ENCODE measurements at places on chromosomes 2 and 18. TPM values are rescaled to one million over a fixed set of nuclear protein-coding genes. Genes with fewer than 3 reads are reported as not detected.

- no peak for DNase-seq
Observed at GRCh38 chr2:219279916-219280516, 850 bp downstream of the DNAJB2 start.

DNA sequence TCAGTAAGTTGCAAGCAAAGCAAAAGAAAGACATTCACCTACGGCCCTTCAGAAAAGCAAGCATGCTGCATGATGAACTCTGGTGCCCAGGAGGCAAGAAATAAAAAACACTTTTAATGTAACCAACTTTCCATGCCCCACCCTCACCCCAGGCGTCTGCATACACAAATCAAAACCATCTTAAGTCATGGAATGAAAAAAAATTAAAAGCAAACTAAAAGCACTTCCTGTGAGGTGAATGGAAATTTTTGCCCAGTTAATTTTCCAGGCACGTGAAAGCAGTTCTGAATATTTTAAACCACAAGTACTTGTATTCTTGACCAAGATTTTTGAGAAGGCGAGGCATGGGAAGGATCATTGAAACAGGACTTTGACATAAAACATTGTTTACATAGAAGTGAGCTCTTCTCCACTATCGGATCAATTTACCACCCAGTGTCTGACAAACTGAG is 2.5 kb upstream of the ICOS start:
- no peak for DNase-seq

GRCh38 chr2:165572151-165572550 is 102.7 kb downstream of the CSRNP3 start:
- no peak for DNase-seq

GRCh38 chr2:224219781-224220180 is 180.7 kb upstream of the SERPINE2 start:
- DNase-seq: no peak

DNA sequence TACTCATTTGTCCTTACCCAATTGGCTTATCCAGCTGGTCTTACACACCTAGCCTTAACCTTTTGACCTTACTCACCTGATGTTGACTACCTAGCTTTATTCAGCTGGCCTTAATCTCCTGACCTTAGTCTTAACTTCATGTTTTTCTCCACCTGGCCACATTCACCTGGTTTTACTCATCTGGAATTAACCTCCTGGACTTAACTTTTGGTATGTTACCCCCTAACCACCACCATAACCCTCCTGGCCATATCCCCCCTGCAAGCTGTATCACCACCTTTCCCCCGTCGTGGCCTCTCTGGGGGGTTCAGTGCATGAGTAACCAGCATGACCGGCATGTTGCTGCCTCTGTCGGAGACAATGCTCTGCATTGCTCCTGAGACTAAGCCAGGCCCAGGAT is 45.7 kb downstream of the CHRNA1 start:
- DNase-seq: no peak

- no peak for DNase-seq
Observed at GRCh38 chr2:5982193-5982902, 290.2 kb downstream of the SOX11 start.

DNA sequence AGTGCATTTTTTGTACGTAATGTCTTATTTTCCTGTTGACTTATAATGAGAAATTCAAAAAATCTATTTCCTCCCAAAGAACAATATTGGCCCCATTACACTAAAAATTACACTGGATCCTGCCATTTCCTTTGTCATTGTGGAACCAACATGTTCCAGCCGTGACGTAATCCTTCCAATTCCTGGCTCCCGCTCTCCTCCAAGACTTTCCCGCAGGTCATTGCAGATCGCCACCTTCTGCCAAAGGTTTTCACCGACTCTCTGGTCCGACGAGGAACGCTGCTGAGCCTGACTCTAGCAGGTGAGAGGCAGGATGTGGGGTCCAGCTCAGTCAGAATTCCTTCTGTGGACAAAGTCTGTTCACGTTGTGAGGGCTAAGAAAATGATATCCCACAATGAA is 38.0 kb downstream of the PTGR3 start:
- no peak for DNase-seq

- DNase-seq: no peak
Observed at GRCh38 chr2:70984576-70985282, 6.3 kb downstream of the ANKRD53 start.

DNA sequence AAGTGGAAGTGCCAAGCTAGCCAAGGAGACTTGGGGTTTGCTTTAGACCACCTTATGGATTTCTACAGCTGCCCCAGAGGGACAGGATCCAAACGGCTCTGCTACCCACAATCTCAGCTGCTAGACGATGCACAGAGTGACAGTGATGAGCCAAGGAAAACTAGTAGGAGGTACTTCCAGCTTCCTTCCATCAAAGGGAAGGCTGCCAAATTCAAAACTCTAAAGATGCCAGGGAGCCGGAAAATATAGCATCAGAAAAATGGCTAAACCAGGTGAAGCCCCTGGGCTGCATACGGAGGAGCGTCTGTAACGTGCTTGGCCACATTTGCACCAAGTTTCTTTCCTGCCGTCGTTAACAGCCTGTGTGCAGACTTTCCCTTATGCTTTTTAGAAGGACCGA is 245.5 kb upstream of the ZNF521 start:
- DNase-seq: no peak

DNA sequence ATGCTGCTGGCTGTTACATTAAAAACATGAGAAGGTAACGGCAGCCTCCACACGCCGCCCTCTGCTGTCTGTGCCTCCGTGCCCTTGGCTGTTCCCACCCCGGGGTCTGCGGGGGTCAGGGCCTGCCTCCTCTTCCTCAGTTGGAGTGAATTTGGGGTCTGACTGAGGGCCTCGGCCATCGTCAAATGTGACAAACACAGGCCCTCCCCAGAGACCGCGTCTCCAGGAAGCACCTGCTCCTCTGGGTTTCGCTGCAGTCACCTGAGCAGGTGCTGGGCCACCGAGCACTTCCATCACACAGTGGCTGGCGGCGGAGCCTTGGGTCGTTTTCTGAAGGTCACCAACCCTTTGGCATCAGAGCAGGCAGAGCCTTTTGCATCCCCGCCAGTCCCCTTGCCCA is 70.9 kb downstream of the NFATC1 start:
- DNase-seq: no peak

GRCh38 chr2:145411493-145411892 is 891.6 kb upstream of the ZEB2 start:
- no peak for DNase-seq

DNA sequence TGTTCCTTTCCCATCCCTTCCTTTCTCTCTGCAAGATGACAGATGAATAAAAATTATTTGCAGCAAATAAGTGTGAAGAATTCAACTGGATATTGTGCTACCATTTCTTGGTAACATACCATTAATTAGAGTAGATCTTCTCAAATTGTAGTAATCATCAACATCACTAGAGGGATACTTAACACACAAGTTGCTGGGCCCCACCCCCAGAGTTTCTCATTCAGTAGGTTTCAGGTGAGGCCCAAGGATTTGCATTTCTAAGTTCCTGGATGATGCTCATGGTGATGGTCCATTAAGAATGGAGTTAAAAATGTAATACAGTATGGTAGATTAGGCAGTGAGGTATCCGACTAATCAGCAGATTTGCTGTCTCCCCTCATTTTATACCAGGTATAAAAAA is 594.0 kb downstream of the ERBB4 start:
- DNase-seq: no peak

- DNase-seq: peak; percentile 80
Observed at GRCh38 chr2:102020596-102021170, 28.9 kb downstream of the IL1R2 start.

DNA sequence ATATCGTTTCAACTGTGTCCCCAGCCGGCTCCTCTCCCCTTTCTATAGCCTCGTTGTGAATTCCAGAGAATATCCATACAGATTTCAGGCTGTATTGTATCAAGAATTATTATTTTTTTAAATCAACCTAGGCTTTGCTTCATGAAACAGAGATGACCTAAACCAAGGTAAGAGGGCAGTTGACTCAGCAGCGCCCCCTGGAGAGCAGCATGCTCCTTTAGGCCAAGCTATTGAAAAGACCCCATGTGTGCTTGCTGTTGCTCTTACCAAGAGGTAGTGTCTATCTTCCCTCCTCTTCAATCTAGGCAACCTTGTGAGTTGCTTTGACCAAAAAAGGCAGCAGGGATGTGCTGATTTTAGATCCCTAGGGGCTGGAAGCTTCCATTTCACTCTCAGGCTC is 426.7 kb upstream of the SMIM21 start:
- peak; percentile 22 for DNase-seq

- no peak for DNase-seq
Observed at GRCh38 chr2:16069933-16070647, 129.7 kb downstream of the MYCN start.

DNA sequence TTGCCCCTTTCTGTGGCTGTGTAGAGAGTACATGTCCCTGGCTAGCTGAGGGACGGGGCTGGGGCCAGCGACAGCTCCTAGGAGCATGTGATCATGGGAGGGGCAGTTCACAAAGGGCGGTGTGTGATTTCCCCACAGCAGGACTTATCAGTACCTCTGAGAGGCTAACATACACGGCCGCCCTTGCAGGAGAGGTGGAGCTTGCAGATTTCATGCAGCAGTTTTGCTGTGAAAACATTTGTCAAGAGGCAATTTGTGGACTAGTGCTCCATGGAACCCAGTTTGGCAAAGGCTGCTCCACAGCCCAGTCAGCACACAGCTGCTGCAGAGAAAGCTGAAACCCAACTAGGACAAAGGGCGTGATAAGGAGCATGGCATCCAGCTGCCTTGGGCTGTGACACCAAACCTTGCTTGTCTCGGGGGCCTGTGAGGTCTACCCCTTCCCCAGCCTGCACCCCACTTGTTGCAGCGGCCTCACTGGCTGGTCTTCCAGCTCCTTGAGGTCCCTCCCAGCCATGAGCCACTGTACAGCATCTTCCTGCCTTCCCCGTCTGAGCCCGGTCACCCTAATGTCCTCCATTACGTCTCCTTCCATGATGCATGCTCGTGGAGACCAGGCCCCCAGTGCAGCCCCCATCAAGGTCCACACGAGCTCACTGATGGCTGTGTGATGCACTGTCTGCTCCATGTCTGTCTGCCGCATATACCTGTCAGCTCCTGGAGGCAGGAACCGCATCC is 121.4 kb upstream of the HDAC4 start:
- no peak for DNase-seq

DNA sequence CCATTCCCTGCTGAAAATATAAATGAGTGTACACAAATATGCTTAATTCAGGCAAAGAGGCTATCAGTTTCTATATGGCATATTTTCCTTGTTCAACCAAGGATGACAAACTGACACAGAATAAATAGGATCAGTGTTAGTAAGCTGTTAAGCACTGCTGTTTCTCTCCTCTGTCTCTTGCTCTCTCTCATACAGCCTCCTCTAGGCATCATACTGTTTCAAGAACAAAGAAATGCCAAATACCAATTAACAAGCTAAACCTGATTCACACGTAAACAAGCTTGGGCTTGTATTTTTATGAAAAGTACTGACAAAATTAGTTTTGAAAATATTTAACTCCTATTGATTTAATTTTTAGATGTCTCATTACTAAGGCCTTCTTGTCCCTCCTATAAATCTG is 1027.2 kb upstream of the ACVR2A start:
- no peak for DNase-seq

GRCh38 chr2:107633580-107634147 is 193.0 kb upstream of the RGPD4 start:
- peak; percentile 94 for DNase-seq

GRCh38 chr2:192675681-192676080 is 480.9 kb upstream of the TMEFF2 start:
- no peak for DNase-seq

GRCh38 chr2:11683476-11683875 is 13.5 kb upstream of the NTSR2 start:
- no peak for DNase-seq

GRCh38 chr2:6878549-6878948 is 972 bp downstream of the RSAD2 start:
- no peak for DNase-seq

POTEJ gene
- not detected for total RNA-seq

ACMSD gene
- total RNA-seq: not detected

DSG1 gene
- total RNA-seq: not detected

POLR1B gene
- 58.2 TPM for total RNA-seq

DSG2 gene
- 30.0 TPM for total RNA-seq

SCN2A gene
- total RNA-seq: 4.4 TPM

TMEM127 gene
- total RNA-seq: 15.7 TPM

Data from HT1080 (cell line).